Activated CD4-positive, CD25-positive, alpha-beta regulatory T cell treated with anti-CD3 and anti-CD28 coated beads, Interleukin-2, amount 50 U/mL, for 72 hours (primary cell): ENCODE measurements at places on chromosomes 2 and 18.

GRCh38 chr2:12493031-12493513, 223.7 kb upstream of the TRIB2 start:
- DNase-seq, result no peak

DNA sequence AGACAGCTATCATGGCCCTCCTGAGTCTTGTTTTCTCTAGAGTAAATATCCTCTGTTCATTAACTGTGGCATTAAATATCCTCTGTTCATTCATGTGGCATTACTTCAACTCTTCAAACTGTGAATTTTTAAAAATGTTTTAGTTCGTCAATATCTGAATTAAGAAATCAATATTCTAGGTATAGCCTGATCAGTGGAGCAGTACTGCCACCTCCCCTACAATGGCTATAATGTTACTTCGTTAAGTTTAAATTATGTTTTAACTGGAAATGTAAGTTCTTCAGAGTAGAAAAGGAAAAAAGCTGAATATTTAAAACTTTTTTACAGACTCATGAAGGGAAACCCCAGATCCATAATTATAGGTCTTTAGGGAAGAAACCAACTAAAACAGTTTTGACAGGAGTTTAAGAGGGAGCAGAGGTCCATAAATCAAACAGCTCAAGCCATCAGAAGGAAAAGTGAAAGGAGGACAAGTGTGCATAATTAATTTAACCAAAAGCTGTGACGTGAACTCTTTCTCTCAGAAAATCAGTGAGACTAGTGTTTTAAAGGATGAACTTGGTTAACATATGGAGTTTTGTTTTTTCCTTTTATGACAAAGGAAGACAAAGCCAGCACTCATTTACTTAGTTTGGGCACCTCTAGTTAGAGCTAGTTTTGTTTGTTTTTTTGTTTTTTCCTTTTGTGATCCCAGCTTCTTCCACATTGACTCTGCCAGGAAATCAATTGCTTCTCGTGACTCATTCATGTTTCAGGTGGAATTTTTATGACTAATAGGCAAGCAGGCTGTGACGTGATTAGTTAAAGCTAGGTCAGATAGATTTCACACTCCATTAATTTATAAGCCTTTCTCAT, 44.9 kb downstream of the RBBP8 start:
- DNase-seq, result no peak

- DNase-seq, result no peak
Observed at GRCh38 chr2:205758051-205758450, 75.8 kb downstream of the NRP2 start.

DNA sequence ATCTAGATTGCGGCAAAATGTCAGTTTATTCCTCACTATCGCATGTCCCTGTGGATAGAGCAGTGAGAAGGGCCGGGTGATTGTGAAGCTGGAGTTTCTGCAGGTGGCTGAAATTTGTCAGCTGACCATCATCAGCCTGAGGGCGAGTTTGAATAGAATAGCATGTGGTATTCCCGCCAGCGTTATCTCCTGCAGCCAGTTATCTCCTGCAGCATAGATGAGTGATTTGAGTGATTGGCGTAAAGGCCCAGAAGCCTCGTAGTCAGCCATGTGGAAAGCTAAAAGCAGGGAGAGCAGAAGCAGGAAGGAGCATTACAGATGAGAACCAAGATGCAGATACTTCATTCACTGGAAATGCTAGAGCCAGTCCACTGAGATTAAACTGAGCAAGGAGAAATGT, 65.5 kb downstream of the CABLES1 start:
- DNase-seq, result no peak

DNA sequence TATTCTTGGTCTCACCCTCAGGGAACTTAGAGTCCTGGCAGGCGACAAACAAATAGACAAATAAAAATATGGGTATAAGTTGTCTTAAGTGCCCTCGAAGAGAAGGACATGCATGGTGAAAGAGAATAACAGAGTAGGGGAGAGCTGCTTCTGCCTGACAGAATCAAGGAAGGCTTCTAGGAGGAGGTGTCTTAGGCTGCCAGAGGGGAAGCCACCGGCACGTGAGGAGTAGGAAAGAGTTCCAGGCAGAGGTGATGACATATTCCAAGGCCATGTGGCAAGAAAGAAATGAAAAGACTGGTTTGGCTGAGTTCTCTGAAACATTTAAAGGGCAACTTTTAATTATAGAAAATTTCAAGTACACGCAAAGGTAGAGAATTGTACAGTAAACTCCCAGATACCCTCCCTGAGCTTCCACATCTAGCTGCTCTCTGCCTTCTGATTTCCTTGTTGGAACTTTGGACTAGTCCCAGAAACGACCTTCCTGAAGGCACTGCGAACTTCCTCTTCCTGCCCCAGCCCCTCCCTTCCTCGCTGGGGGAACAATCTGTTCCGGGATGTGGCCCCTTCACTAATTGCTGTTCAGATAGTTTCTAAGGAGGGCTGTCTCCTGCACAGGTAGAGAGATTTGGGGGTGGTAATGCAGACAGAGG, 91.7 kb downstream of the DYSF start:
- no peak for DNase-seq

- no peak for DNase-seq
Observed at GRCh38 chr18:58866066-58866772, 1.5 kb downstream of the ZNF532 start.

- no peak for DNase-seq
Observed at GRCh38 chr2:200746301-200746700, 65.4 kb upstream of the BZW1 start.

DNA sequence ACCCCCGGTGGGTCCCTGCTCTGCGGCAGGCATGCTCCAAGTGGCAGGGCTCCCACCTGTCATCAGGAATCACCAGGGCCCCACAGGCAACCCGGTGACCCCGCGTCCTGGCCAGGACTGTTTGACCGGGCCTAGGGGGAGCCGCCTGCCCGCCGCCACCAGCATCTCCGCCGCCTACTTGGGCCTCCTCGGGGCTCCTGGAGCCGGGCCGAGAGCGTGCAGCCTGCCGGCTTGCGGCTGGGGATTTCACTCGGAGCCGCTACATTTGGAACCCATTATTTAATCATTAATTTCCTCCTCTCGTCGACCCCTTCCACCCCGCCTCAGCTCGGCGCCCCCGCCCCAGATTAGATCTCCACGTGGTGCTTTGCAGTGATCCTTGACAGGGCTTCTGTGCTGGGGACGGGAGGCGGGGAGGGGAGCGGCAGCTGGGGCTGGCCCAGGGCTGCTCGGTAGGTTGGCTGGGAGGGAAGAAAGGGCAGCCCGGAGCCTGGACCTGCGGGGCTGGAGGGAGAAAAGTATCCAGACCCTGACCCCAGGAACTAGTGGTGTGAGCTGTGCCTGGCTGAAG, 295.4 kb downstream of the CYP26B1 start:
- DNase-seq, result no peak

DNA sequence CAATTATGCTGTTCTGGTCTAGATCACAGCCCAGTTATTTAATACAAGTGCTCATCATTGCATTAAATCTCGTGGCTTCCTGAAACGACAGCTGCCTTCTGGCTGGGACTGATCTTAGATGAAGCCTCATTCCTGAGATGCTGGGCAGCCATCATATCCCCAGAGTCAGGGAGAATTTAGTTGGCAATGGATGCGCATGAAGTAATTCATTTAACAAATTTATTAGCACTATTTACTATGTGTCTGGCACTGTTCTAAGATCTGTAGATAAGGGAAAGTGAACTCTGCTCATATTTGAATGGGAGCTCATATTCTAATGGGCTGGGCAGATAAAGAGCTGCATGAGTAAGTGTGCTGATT, 244.7 kb downstream of the KCNS3 start:
- DNase-seq, result no peak

- no peak for DNase-seq
Observed at GRCh38 chr2:30456579-30456978, 9.5 kb downstream of the LCLAT1 start.

DNA sequence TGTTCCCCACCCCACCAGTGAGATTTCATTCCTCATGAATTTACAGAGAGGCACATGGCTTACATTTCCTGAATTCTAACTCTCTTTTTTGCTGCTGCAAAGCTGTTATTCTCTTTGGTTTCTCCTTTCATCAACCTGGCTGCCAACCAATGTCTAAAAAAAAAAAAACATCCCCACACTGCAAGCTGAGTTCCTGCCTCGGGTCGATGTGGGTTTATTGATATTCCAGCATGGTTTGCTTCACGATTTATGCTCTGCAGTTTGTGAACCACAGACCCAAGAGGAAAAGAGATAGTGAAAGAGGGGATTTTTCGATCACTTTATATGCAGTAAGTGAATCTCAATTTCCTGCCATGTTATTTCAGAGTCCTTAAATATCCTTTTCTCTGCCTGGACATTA, 363.6 kb downstream of the LPIN1 start:
- DNase-seq, result no peak

- DNase-seq, result no peak
Observed at GRCh38 chr2:238597638-238598528, 171.2 kb downstream of the ASB1 start.

- DNase-seq, result no peak
Observed at GRCh38 chr18:35153609-35154272, 87.1 kb upstream of the ZNF397 start.

- DNase-seq, result no peak
Observed at GRCh38 chr2:11370377-11371091, 26.1 kb upstream of the ROCK2 start.

GRCh38 chr2:73022024-73022568, 49.4 kb downstream of the SFXN5 start:
- no peak for DNase-seq

GRCh38 chr18:56980151-56980550, 166.7 kb upstream of the BOD1L2 start:
- DNase-seq, result no peak
